Hindlimb muscle (tissue), 1 donor: ENCODE measurements at places on chromosomes 3 and 15. TPM values are rescaled to one million over a fixed set of nuclear protein-coding genes. Genes with fewer than 3 reads are reported as not detected.

The TGFBR2 gene
- 61.4 TPM for polyA plus RNA-seq

The TEX55 gene
- not detected for polyA plus RNA-seq

The GOLGA8Q gene
- polyA plus RNA-seq, result 0.81 TPM

The CHRM5 gene
- polyA plus RNA-seq, result 0.08 TPM

The SH3GL3 gene
- 3.9 TPM for polyA plus RNA-seq

The UACA gene
- 127 TPM for polyA plus RNA-seq

The CYFIP1 gene
- 65.6 TPM for polyA plus RNA-seq

DNA sequence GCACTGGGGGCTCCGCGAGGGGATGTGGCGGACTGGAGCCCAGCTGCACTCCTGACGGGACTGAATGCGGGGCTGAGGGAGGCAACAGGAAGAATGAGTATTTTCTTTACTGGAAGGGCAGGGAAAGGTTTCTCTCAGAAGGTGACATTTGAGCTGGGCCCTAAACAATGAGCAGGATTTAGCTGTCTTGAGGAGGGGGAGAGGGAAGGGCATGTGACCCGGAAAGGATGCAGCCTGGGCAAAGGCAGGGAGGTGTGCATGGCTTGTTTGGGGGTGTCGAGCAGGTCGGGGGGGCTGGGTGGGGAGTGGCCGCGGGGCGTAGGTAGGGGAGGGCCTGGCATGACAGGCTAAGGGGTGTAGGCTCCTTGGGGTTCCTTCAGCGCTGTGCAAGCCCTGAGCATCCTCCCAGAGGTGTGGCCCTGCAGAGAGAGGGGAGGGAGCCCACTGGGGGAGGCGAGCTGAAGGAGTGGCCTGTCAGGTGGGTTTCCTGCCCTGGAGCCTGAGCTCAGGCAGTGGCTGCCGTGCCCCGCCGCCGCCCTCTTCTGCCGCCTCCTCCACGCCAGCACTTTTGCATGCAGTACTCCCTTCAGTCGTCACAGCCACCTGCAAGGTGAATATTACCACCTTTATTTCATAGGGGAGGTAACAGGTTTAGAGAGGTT is 17.2 kb upstream of the ANKDD1A start:
- DNase-seq, result no peak

DNA sequence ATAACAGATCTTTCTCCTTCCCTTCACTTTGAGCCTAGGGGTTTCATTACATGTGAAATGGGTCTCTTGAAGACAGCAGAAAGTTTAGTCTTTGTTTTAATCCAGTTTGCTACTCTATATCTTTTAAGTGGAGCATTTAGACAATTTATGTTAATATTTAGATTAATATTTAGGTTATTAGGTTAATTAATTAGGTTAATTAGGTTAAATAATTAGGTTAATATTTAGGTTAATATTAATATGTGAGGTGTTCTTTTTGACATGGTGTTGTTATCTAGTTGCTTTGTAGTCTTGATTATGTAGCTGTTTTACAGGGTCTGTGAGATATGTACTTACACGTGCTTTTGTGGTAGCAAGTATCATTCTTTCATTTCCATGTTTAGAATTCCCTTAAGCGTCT is 312.9 kb downstream of the NEK10 start:
- DNase-seq, result no peak

DNA sequence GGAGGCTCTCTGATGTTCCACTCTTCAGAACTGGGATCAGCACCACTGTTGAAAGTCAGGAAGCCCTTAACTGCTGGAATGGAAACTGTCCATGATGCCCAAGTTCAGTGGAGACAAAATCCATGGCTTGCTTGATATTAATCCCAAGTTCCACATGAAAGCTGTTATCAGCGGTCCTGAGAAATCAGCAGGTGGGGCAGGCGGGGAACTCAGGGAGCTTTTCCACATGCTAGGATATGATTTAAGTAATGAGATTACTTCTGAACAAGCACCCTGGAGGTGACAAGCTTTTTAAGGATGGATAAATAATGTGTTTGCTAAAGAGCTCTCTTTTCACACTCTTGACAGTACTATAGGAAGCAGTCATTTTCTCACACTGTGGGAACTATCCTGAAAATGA is 82.9 kb downstream of the CYP19A1 start:
- DNase-seq, result no peak

- DNase-seq, result no peak
These were observed 28.6 kb upstream of the ATP13A5 start for GRCh38 chr3:193407112-193407511.

DNA sequence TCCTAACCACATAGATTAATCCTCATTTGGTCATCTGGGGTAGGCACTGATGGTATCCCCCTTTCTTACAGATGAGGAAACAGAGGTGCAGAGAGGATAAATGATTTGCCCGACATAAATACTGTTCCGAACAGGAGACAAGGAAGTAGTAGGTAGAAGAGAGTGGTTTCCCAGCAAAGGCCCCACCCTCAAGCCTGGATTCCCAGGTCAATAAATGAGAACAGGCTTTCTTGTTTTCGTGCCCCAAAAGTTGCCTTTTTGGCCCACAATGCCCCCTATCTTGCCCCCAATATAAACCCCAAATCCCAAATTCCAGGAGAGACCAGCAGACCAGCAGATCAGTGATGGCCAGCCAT is 125.5 kb upstream of the PRR20G start:
- DNase-seq, result no peak

DNA sequence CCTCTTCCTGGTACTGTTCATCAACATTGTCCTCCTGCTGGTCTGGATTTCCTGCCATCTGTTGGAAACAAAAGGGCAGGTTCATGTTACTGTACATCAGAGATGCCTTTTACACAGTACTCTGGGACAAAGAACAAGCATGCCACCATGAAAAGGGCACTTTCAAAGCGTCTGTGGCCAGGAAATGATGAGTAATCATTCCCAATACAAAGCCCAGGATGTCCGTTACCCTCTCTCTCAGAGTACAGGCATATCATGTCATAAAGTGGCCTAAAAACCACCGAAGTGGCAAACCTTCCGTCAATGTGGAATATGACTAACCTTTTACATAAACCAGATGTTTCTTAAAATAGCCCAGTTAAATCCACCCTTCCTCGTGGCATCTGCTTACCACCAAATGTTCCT is 71.2 kb downstream of the GOLIM4 start:
- no peak for DNase-seq

GRCh38 chr3:126524429-126524988 is 554 bp downstream of the CHST13 start:
- DNase-seq, result no peak

- no peak for DNase-seq
These were observed 202.6 kb downstream of the MEX3B start for GRCh38 chr15:81843226-81843625.

DNA sequence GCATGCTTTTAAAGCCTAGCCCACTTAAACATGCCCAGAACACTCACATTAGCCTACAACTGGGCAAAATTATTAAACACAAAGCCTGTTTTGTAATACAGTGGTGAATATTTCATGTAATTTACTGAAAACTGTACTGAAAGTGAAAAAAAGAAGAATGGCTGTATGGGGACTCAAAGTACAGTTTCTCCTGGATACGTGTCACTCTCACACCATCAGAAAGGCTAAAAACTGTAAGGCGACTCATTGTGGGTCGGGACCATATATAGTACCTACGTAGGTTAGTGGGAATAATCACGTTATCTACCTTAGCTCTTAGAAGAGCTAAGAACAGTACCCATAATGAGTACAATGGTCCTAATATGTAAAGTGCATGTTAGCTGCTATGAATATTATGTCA is 80.2 kb upstream of the SPATA12 start:
- DNase-seq, result no peak

GRCh38 chr3:33681667-33682066 is 36.4 kb downstream of the CLASP2 start:
- DNase-seq, result no peak

- no peak for DNase-seq
These were observed 3.0 kb upstream of the VIPR1 start for GRCh38 chr3:42499478-42499871.

DNA sequence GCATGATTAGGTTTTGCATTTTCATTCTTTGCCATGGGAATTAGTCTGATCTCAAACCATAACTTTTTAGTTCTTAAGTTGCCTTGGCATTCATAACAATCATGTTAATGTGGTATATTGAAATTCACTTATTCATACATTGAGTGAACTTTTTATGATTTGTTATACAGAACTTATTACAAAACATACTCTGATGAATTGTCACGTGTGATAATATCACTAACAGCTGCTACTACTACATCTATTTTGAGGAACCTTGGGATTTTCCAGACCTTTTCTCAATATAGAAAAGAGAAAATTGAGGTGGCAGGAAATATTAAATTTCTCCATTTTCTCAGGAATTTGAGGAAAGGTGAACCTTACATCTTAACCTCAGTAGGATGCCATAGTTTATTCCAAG is 9.2 kb downstream of the LXN start:
- no peak for DNase-seq

DNA sequence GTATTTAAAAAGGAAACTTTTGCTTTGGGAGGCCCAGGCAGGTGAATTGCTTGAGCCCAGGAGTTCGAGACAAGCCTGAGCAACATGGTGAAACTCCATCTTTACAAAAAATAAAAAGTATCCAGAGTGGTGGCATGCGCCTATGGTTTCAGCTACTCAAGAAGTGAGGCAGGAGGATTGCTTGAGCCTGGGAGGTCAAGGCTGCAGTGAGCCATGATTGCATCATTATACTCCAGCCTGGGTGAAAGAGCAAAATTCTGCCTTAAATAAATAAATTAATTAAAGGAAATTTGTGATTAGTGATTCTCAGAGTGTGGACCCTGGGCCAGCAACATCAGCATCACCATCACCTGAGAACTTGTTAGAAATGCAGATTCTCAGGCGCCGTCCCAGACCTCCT is 9.9 kb upstream of the COMMD4 start:
- no peak for DNase-seq
